T-helper 2 cell (primary cell): ENCODE measurements at places on chromosomes 4 and X.

DNA sequence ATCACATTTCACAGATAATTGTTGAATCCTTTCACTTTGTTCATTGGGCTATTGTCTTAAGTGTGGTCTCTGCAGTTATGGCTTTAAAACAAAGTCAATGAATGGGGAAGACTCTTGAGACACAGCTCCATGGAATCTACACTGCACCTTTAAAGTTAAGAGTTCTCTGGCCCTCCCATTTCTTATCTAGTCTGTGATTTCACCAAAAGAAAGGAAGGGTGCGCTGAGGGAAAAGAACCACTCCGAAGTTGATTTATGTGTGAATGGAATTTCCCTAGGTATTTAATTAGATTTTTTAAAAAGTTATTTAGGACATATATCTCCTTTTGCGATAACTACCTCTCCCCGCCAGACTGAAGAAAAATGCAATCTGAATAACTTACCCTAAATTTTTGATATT, 2.5 kb downstream of the SEPTIN11 start:
- no peak for DNase-seq

GRCh38 chr4:32519060-32519459, 1798.9 kb downstream of the PCDH7 start:
- DNase-seq, result no peak

GRCh38 chr4:38088321-38088720, 128.1 kb downstream of the PTTG2 start:
- DNase-seq, result peak; percentile 30

DNA sequence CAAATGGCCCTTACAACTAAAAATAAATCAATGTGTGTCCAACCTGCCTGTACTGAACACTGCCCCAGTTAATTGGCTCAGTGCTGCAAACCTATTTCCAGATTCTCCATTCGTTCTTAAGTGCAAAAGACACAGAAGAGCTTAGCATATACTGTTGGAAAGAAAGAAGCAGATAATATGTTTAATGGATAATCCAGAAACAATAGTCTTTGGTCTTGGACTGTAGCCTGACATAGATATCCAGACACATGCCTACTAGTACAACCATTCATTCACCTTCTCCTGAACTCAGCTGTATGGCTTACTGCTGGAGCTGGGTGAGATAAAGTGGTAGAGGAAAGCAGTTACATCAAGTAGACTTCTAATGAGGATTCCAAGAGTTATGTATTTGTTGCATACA, 77.0 kb downstream of the LUZP4 start:
- no peak for DNase-seq

- no peak for DNase-seq
Observed at GRCh38 chr4:52843351-52843750, 18.8 kb upstream of the RASL11B start.

GRCh38 chr4:48243429-48243828, 26.2 kb downstream of the TEC start:
- no peak for DNase-seq

DNA sequence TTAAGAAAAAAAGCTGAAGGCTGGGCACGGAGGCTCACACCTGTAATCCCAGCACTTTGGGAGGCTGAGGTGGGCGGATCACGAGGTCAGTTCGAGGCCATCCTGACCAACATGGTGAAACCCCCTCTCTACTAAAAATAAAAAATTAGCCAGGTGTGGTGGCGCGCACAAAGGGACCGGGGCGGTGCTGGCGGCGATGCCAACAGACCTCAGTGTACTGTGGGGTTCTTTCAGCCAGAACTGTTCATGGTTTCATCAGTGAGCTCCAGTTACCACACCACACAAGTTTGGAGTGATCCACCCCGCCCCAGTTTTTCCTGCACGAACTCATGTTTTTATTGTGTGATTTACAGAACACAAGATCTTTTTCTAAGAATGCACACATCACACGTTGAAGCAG, 21.2 kb upstream of the IRAK1 start:
- no peak for DNase-seq

DNA sequence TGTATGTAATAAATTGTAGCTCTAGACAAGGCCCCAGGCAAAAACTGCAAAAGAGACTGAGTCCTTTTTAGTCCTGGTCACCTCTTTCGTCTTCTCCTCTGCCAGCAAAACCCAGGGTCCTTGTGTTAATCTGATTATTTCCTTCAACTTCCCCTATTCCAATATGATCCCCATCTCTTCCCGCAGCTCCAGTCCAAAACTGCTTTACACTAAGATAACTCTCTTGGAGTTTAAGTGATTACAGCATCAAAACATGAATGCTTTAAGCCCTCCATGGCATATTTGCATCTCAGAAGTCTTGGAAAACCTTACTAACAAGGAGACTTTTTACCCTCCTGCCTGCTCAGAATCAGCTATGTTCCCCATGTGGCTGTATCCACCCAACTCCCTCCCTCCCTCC, 59.3 kb downstream of the MAGEA1 start:
- DNase-seq, result no peak

GRCh38 chr4:150078041-150078578, at the start of gene DCLK2:
DCLK2 (plus strand) TSS chr4:150078445; CDS start chr4:150079028, 583 bp downstream.
- DNase-seq, result no peak

- DNase-seq, result no peak
Observed at GRCh38 chr4:125911481-125911880, 596.7 kb downstream of the FAT4 start.

DNA sequence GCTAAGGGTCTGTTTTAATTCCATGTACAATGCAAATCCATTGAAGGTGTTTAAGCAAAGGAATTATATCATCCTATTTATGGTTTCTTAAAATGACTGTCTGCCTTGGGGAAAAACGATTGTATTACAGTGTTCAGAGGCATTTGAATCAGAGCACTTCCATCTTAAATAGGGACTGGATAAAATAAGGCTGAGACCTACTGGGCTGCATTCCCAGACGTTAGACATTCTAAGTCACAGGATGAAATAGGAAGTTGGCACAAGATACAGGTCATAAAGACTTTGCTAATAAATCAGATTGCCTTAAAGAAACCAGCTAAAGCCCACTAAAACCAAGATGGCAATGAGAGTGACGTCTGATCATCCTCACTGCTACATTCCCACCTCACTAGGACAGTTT, 1167.2 kb upstream of the PABPC4L start:
- DNase-seq, result no peak

- no peak for DNase-seq
Observed at GRCh38 chr4:8534129-8534528, 46.1 kb upstream of the GPR78 start.

DNA sequence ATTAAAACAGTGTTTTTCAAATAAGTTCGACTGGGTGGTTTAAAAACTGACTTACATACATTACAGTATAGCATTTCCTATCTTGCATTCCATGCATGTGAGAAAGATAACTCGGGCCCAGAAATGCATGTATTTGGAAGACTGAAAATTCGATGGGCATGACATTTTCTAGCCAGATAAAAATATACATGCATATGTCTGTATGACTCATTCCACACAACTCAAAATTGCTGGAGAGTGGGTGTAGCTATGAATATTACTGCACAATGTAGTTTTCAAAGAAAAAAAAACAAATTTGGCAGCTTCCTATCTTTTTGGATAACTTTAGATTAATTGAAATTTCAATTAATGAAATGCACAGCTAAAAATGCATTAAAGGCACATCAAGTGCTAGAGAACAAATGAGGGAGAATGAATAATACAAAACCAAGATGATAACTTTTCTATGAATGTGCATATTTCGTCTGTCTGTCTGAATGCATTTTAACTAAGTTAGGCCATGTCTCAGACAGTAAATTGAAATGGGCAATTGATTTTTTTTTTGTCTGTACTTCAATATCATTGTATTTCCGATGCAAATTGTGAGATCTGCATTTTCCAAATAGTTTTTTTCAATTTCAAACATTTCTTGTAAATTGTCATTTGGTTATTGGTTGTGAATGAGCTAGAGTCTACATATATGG, 54.5 kb upstream of the GABRA2 start:
- DNase-seq, result no peak

DNA sequence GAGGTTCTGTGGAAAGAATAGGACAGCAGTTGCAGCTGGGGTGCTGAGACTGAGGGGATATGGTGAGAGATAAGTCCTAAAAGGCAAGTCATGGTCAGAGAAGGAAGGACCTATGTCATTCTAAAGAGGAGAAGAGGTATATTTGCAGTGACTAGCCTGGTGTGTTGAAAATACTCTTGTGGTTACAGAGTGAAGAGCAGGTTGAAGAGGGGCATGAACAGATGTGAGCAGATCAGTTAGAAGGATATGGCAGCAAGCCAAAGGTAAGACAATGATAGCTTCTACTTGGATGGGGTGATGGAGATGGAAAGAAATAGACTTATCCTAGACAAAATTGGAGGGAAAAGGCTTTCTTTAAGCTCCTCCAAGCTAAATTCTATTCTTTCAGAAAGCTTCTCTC, 469.8 kb upstream of the CPEB2 start:
- no peak for DNase-seq

GRCh38 chr4:113444386-113444785, 317.2 kb downstream of the CAMK2D start:
- no peak for DNase-seq

GRCh38 chr4:142815834-142816233, 30.3 kb downstream of the INPP4B start:
- no peak for DNase-seq

- no peak for DNase-seq
Observed at GRCh38 chr4:140239311-140239710, 85.3 kb upstream of the MAML3 start.

DNA sequence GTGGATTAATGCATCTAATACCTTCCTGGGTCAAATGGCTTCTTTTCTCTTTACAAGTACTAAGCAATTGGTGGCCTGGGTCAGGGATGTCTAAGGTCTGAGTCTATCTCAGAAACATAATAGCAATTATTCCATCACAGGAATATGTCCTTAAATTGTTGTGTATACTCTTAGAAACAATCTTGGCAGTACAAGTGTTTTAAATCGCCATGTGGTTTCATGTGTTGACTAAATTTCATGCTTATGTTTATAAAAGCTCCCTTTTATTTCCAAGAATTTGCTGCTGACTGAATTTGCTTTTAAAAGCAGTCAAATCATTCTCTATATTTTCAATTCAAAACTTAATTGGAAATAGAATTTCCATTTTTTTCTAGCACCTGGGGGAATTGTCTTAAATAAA, 125.3 kb upstream of the PACRGL start:
- DNase-seq, result no peak

GRCh38 chr4:163071308-163071707, 95.4 kb downstream of the NAF1 start:
- DNase-seq, result no peak

GRCh38 chrX:130027569-130027968, 45.1 kb downstream of the BCORL1 start:
- no peak for DNase-seq

DNA sequence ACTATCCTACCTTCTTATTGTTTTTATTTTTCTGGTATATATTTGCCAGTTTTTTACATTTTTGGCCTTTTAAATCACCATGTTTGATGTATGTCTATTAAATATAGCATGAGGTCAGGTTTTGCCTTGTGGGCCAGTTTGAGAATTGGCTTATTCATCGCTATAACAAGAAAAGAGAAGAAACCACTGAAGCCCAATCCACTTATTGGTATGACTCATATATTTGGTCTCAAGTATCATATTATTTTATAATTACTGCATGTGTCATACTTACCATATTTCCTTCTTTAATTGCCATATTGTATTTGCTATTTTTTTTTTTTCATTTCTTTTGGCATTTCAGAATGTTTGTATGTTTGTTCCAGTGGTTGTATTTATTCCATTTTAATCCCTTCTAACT, 99.3 kb downstream of the IRF2 start:
- no peak for DNase-seq

GRCh38 chr4:40423735-40424134, 88.6 kb downstream of the CHRNA9 start:
- DNase-seq, result no peak

GRCh38 chr4:152983221-152983620, 47.1 kb downstream of the FHDC1 start:
- DNase-seq, result no peak

- DNase-seq, result no peak
Observed at GRCh38 chrX:101203761-101204351, 15.7 kb upstream of the DRP2 start.

DNA sequence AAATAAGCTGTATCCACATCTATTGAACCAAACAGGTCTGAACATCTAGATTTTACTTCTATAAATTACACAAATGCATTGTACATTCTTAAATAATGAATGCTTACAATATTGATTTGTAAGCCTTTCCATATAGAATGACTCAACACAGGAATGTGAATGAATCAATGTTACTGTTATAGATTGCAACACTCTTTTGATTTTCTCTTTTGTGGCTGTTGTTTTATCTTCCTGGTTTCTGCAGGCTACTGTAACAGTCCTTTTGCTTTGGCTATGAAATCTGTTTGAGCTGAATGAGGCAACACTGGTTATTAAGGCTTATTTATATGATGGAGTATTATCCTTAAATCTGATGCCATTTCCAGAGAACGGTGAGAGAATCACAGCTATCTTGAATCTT, 49.5 kb downstream of the GPR50 start:
- DNase-seq, result no peak

DNA sequence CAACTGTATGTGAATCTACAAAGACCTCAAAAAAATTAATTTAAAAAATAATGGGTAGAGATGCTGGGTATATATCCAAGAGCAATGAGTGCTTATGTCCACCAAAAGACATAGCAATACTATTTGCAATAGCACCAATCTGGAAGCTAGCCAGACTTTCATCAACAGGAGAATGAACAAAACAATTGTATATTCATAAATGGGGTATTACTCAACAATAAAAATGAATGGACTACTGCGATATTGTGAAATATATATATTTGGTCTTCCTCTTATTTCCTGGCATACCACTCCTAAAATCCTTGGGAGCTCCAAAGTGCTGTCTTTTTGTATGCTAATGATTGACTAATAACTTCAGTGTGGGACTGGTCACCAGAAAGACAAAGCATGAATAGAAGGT, 77.5 kb downstream of the MSN start:
- DNase-seq, result no peak

- no peak for DNase-seq
Observed at GRCh38 chr4:78370631-78371372, 180.8 kb upstream of the ANXA3 start.

GRCh38 chr4:185656467-185656931, 121.2 kb upstream of the PDLIM3 start:
- DNase-seq, result no peak

- no peak for DNase-seq
Observed at GRCh38 chr4:157185363-157185762, 35.2 kb upstream of the GRIA2 start.

DNA sequence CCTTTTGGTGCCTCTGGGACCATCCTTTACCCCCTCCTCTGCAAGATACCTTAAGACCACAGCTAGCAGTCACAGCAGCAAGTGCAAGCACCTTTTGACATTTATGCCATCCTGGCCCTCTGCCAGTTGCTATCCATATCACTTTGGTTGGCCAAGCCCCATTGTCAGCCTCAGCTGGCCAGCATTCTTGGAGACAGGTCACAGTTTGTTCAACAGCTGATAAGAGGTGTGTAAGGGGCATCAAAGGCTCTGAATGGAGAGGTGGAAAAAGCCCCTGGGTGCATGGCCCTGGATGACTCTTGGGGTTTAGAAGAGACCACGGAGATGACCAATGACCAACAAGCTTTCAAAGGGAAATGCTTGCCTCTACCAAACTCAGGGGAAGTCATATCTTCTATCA, 133.6 kb upstream of the MAMLD1 start:
- DNase-seq, result no peak

GRCh38 chr4:116585246-116585645, 500.1 kb downstream of the TRAM1L1 start:
- no peak for DNase-seq

- no peak for DNase-seq
Observed at GRCh38 chrX:56968980-56969379, 26.4 kb downstream of the SPIN3 start.

GRCh38 chr4:122673252-122673651, 52.4 kb upstream of the IL21 start:
- no peak for DNase-seq
